Tibial nerve (tissue), 4 donors: ENCODE measurements at places on chromosomes 6 and 20. TPM values are rescaled to one million over a fixed set of nuclear protein-coding genes. Genes with fewer than 3 reads are reported as not detected.

Gene RWDD2A
- 2.7 TPM for total RNA-seq

DNA sequence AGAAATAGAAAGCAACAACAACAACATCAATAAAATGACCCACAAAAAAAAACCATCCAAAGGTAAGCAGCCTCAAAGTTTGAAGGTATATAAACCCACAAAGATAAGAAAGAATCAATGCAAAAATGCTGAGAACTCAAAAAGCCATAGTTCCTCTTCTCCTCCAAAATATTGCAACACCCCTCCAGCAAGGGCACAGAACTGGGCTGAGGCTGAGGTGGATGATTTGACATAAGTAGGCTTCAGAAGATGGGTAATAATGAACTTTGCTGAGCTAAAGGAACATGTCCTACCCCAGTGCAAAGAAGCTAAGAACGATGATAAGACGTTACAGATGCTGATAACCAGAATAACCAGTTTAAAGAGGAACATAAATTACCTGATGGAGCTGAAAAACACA lies 188.8 kb upstream of the BTBD3 start:
- DNase-seq, result no peak

Gene C6orf163
- total RNA-seq, result 2.2 TPM

GRCh38 chr6:166778046-166778445 lies 151.0 kb upstream of the RPS6KA2 start:
- DNase-seq, result no peak

GRCh38 chr6:136063096-136063495 lies 187.0 kb downstream of the MTFR2 start:
- no peak for DNase-seq

- DNase-seq, result no peak
Observed at GRCh38 chr6:53353624-53354023, 4.9 kb upstream of the ELOVL5 start.

Gene THBD
- 60.3 TPM for total RNA-seq

Gene MYBL2
- not detected for total RNA-seq

- DNase-seq, result no peak
Observed at GRCh38 chr20:49098136-49098535, 52.0 kb downstream of the CSE1L start.

Gene PSMB1
- total RNA-seq, result 122 TPM

Gene TRIM31
- not detected for total RNA-seq

Gene C6orf141
- 5.9 TPM for total RNA-seq

DNA sequence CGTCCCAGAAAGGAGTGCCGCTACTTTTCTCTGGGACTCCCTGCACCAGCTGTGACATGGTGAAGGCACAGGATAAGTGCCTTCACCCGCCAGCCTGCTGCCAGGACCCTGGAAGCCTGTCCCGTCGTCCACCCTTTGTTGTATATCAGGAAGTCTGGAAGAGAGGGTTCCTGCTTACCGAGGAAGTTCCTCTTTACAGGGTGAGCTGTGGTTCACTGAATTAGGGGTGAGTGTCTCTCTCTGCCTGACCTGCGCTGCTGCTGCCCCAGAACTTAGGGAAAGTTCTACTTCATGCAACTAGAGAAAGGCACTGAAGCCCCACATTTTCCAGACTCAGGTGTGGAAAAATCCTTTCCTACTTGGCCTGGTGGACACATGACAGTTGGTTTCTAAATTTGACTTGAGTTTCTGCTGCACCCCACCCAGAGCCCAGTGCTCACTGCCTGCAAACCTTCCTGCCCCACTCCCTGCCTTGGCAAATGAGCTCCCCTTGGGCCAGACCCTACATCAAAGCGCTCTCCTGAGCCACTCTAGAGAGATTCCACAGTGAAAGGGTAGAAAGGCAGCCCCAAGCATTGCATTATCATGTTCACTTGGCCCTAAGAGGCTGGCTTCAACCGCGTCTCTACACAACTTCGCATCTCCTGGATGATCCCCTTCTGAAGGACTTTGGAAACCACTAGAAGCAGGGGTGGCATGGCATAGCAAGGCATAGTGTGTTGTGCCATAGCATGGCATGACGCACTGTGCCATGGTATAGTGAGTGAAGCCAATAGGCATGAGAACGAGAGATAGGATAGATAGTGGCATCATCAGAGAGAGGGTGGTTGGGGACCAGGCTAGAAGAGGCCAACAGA lies 215.8 kb upstream of the CDYL start:
- no peak for DNase-seq

DNA sequence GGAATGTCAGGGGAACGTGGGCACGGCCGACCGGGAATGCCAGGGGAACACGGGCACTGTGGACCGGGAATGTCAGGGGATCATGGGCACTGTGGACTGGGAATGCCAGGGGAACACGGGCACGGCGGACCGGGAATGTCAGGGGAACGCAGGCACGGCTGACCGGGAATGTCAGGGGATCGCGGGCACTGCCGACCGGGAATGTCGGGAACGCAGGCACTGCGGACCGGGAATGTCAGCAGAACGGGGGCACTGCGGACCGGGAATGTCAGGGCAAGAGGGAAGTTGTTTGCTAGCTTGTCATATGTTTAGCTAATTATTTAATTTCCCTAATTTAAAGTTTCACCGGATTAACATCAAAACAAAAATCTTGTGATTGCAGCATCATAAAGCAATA lies 37.4 kb upstream of the BHLHE23 start:
- DNase-seq, result no peak

Gene PCNA
- total RNA-seq, result 40.6 TPM

- no peak for DNase-seq
Observed at GRCh38 chr20:8255945-8256632, 124.0 kb downstream of the PLCB1 start.

GRCh38 chr20:48609491-48609978 lies 218.3 kb downstream of the PREX1 start:
- DNase-seq, result no peak

Gene TFAP2D
- not detected for total RNA-seq
